Stimulated activated CD4-positive, alpha-beta T cell treated with anti-CD3 and anti-CD28 coated beads, Interleukin-15, amount 100 ng/mL, for 1 hour (primary cell): ENCODE measurements at places on chromosomes 16 and 17.
A peak's percentile ranks its signal among the peaks of the same experiment; 100 is the strongest.

DNA sequence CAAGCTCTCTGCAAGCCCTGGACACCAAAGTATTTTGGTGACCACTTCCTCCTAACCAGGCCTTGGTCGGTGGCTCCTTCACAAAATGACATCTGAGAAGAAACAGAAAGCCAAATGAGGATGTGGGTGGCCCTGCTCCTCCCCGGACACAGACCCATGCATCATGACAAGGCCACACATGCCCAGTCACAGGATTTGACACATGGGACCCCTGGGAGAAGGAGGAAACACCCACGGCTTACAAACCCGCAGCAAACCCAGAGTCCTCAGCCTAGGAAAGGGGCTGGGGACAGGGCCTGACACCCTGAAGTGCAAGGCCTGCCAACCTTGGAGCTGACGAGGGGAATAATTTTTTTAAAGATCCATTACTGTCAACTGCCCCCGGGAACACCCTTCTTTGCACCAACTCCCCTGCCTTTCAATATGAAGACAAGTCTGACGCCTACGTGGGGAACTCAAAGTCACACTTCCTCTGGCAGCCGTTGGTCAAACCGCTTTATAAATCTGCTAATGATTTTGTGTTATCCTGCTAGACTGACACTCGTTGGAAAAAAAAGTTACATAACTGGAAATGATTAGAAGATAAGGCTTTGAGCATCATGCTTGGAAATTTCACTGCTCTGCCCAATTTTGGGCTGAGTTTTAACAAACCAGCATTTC lies 41.3 kb downstream of the GAS7 start:
- DNase-seq = no peak

GRCh38 chr16:58493756-58494431 lies 6.0 kb upstream of the NDRG4 start:
- no peak for DNase-seq

DNA sequence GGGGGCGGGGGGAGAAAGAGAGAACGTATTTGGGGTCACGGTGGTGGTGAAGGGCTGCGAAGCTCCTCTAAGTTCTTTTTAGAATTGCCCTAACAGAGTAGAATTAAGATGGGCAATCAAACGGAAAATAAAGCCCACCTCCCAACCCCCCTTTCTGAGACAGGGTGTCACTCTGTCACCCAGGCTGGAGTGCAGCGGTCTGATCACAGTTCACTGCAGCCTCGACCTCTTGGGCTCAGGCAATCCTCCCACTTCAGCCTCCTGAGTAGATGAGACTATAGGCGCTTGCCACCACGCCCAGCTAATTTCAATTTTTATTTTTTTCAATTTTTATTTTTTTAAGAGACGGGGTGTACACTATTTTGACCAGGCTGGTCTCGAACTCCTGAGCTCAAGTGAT lies 710 bp upstream of the CAVIN1 start:
- no peak for DNase-seq

GRCh38 chr16:29899516-29900101 lies at the start of gene SEZ6L2:
Gene SEZ6L2, minus strand, starts transcription at chr16:29899550. Its CDS starts 531 bp downstream, at chr16:29899019.
- peak; percentile 74 for DNase-seq

DNA sequence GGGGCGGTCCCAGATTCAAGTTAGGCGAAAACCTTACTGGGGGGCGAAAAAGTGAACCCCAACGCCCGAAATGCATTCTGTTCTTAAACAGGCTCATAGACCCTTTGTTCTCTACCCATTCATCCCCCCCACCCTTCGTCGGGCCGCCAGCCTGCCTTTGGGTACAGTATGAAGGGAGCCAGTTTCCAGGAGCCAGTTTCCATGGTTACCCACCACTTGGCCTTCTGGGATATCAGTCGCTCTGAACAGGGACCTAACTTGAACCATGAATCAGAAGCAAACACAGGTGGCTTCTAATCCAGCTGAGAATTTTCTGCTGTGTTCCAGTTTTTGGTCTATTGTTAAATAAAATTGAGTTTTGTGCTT lies 532 bp downstream of the DHX40 start:
- DNase-seq = peak; percentile 4

DNA sequence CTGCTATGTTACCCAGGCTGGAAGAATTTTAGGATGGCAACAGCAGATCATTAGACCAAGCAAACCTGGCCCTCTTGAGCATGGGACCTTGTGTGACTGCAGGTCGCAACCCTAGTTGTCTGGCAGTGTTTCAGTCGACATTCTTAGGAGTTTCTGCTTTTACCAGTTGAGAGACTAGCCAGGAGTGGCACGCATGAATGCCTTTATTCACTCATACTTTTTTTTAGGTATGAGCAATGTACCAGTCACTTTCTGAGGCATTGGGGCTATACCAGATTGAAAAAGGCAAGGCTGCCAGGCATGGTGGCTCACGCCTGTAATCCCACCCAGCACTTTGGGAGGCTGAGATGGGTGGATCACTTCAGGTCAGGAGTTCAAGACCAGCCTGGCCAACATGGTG lies 28.2 kb upstream of the HAS3 start:
- no peak for DNase-seq

- DNase-seq = no peak
Measured at GRCh38 chr16:2143878-2144485, 4.4 kb upstream of the RAB26 start.

DNA sequence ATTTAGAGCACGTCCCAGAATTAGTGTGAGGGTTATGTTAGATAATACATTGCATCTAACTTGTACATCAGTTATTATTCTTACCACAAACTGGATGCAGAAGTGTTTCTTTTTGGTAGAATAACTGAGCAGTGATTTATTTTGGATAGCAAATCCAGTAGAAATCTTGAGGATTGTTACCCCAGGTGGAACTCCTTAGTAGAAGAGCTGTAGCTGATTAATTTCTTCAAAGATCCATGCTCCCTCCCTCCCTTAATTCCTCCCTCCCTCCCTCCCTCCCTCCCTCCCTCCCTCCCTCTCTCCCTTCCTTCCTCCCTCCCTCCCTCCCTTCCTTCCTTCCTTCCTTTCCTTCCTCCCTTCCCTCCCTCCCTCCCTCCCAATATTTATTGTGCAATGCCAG lies 337.7 kb downstream of the CA10 start:
- DNase-seq = no peak

DNA sequence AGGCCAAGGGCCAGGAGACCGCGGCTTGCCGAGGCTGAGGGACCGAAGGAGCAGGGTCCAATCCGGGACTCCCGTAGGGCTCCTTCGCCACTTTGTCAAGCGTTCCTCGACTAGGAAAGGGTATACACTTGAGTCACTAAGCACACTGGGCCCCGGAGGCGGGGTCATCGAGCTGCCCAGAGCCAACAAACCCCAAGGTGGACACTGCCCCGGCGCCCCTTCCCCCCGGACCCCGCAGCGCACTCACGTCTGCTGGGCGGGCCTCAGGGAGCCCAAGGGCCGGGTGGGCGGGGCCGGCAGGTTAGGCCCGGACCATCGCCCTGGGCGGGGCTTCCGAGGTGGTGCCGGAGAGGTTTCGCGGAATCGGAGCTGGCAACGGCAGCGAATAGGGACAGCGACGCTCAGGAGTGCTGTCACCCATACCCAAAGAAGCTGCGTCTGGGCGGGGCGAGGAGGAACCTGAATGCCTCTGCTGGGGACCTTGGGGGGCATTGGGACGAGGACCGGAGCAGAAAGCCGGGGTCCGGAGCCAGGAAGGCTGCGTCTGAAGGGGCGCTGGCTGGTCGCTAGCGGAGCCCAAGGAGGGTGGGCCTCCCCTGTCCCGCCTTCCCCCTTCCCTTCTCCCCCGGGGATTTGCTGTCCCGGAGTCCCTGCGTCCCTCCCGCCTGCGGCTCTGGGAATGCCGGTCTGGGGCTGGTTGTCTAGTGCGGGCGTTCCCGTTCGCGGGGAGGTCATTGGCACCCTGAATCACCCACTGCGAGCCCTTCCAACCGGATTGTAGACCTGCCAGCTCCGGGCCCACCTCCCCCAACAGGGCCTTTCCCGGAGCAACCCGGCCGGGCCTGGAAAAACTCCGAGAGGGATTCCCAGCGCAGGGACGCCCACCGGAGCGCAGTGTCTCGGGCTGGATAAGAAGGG lies 118.2 kb upstream of the SMURF2 start:
- peak; percentile 62 for DNase-seq
